ENCODE measurements at places on chromosomes 16 and 17. TPM values are rescaled to one million over a fixed set of nuclear protein-coding genes. Genes with fewer than 3 reads are reported as not detected.

- no peak for DNase-seq
These were observed 9.3 kb downstream of the KCTD5 start for GRCh38 chr16:2691491-2692248.

GRCh38 chr17:3893003-3893719 lies at the start of gene CAMKK1:
CAMKK1 (minus strand) TSS chr17:3893053; CDS start chr17:3885687, 7,366 bp downstream.
- peak; percentile 96 for DNase-seq

DNA sequence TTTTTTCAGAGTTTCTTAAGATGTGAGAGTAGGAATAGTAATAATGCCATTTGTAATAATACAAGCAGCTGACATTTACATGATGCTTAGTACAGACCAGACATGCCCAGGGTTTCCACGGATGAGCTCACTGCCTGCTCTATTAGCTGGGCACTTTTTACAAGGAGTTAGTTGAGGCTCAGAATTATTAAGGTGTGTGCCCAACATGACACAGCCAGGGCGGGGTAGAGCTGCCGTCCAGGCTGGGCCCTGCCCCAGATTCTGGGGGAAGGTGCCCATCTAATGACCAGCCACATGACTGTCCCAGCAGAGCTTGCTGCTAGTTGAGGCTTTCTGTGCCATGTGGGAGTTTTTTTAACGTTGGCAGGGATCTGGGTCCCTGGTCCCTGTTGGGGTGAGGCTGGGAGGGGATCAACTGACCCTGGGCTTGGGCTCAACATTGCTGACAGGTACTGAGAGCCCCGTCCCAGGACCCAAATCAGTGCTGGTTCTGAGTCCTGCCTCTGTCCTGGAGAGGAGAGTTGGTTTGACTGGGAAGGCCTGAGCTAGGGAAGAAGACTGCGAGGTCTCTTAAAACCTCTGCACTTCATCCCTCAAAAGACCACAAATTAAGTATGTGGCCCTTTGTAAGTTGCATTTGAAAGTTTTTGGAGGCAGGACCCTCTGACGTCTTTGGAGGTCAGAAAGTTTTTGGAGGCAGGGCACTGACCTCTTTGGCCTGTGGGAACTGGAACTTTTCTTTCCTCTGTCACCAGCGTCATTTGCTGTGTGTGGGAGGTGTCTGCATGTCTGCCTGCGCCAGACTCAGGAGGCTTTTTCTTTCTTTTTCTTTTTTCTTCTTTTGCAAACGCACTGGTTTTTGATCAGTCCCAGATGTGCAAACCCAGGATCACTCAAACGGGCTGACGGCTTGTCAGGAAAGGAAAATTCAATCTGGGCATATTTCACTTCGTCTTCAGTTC lies 2.2 kb downstream of the CRISPLD2 start:
- no peak for DNase-seq

- DNase-seq, result no peak
These were observed 8.9 kb downstream of the MYO15B start for GRCh38 chr17:75596320-75597087.

DNA sequence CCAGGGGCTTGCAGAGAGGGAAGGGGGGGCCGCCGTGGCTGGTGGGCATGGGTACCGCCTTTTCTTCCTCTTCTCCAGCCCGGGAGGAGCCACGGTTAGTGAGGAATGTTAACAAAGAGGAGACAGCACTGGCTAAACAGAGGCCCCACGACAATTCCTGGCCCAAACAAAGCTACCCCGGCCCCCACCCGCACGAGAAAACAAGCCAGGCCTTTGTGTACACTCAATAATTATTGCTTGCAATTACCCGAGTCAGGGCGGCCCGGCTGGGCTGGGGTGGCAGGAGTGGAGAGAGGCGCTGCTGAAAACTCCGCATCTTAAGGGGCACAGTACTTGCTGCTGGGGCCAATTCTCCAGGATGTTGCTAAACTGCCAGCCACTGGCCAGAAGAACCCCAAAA lies 56.4 kb downstream of the IRX5 start:
- no peak for DNase-seq

DNA sequence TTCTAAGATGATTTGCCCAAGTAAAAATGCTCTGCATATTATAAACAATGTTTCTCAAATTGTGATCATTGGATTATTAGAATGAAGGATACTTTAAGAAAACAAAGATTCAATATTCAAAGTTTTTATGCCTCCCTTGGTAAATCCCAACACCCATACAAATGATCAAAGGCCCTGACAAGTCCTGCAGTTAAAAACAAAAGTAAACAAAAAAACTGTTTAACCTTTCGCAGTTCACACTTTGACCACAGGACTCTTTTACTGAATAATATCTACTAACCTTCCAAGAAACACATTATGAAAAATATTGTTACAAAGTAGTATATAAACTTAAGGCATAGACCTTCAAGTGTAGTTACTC lies 365.9 kb upstream of the ZFHX3 start:
- no peak for DNase-seq

GRCh38 chr17:31413874-31414549 lies 22.5 kb downstream of the RAB11FIP4 start:
- no peak for DNase-seq

- no peak for DNase-seq
These were observed 9.4 kb upstream of the MEOX1 start for GRCh38 chr17:43671031-43671692.

GRCh38 chr17:2786176-2786881 lies 9.9 kb upstream of the RAP1GAP2 start:
- DNase-seq, result peak; percentile 94

DNA sequence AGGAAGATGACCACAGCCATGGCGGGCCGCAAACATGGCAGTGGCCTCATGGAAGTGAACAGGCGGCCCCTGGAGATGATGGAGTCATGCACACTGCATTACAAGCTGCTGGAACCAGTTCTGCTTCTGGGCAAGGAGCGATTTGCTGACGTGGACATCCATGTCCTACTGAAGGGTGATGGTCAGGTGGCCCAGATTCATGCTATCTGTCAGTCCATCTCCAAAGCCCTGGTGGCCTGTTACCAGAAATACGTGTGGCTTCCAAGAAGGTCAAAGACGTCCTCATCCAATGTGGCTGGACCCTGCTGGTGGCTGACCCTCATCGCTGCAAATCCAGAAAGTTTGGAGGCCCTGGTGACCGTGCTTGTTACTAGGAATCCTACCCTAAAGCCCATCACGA lies 13.4 kb upstream of the WSB1 start:
- no peak for DNase-seq

- no peak for DNase-seq
These were observed 44.9 kb upstream of the KDM6B start for GRCh38 chr17:7789131-7789530.

DNA sequence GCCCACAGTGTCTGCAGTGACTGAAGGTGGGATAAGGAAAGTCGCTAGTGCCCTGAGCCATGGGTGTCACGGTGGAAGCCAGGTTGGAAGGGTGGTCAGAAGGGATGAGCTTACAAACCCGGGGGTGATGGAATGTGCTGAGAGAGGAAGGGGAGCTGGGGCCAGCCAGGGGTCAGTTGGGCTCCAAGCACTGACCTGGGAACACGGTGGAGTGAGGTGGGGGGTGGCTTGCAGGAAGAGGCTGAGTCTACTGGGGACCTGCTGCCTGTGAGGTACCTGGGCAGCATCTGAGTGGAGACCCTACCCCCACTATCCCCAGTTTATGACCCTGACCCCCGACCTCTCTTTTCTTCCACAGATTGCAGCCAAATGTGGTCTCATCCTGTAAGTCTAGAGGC lies 3.1 kb downstream of the TMEM92 start:
- DNase-seq, result no peak

DNA sequence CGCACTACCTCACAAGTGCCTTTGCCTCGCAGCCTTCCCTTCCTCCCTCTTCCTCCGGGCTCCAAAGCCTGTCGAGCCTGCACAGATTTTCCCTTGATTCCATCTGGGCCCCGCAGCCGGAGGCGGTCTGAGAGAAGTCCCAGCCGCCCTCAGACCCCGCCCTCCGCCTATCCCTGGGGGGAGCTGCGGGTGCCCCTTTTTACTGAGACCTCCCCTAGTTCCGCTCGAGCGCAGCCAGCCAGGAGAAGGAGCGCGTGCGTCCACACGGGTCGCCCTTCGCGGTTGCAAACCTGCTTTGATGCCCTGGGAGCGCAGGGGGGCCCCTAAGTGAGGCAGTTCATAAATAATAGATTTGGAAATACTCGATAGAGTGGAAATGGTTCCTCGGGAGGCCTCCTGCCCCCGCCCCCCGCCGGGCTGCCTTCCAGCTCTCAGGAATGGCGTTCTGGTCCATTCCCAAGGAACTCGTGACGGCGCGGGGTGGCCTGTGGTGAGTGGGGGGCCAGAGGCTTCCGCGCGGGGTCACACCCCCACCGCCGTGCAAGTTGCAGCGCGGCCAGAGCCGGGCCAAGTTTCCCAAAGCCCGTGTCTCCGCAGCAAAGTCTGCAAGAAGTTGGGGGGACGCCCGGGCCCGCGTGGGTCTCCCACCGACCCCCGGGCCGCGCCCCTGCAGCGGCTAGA lies 610 bp downstream of the C16orf74 start:
- no peak for DNase-seq

- DNase-seq, result no peak
These were observed at the start of gene FOXL1 for GRCh38 chr16:86578061-86578599. FOXL1 (plus strand) TSS chr16:86578549; CDS start chr16:86578724, 175 bp downstream.

GRCh38 chr16:66399031-66399430 lies 28.1 kb upstream of the BEAN1 start:
- no peak for DNase-seq

DNA sequence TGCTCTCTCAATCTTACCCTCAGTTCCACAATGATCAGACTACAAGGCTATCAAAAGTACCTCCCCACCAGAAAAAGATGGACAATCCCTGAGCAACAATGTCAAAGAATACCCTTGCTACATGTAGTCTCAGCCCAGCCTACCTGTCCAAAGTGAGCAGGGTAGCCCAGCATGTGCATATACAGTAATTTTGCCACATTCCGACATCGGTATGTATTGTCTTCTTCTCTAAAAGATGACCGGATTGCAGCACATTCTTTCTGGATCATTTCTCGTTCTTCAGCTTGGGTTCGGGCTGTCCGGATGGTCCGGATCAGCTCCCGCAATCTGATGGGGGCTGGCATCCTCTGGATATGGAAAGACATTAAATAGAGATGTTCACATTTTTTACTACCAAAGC lies 19.5 kb downstream of the AP1G1 start:
- DNase-seq, result no peak

DNA sequence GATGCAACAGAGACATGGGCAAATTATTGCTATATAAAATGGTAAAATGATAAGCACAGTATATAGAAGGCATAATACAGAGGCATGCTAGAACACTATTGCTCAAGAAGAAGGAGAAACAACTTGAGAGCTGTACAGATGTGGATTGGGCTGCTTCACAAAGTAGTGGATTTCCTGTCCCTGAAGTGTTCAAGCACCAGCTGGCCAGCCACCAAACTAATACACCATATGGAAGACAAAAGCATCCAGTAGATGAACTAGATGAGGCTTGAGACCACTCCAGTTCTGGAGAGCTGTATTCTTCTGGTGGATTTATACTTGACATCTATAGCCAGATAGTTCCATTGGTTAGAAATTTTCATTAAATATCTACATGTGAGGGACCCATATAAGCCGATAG lies 134.1 kb upstream of the GNAO1 start:
- peak; percentile 37 for DNase-seq

DNA sequence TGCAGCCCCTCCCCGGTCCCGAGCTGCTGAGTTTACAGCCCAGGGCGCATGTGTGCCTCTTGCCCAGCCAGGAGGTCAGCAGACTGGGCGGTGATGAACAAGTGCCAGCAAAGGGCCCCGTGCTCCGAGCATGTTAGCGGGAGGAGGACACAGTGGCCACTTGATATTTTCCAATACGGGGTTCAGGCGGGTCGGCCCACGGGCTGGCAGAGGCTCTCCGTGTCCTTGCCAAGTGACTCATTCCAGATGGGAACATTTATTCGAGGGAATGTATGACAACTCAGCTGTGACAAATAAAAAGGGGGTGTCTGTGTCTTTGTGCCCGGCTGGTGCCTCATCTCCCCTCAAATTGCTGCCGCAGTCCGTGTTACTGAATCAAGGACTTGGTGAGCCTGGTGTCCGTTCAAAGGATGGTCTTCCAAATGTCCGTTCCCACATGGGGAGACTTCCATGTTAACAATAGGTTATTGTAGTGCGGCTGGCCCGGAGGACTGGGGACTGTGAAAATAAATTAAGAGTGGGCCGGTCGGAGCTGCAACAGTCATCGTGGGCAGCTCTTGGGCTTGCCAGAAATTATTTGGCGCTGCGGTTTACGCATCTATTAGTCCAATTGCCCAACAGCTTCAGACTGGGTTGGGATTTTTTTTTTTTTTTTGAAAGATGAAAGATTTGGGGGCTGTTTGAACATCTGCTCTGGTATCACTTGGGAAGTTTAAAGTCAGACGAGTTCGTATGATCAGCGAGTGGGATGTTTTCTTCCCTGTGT lies 174.0 kb upstream of the CIBAR2 start:
- no peak for DNase-seq

GRCh38 chr17:57431415-57431814 lies 175.1 kb downstream of the MSI2 start:
- no peak for DNase-seq

GRCh38 chr16:82699711-82700495 lies 73.1 kb downstream of the CDH13 start:
- no peak for DNase-seq

GRCh38 chr16:50480206-50480605 lies 68.0 kb upstream of the NKD1 start:
- DNase-seq, result no peak

GRCh38 chr16:57897053-57897784 lies 73.7 kb downstream of the CNGB1 start:
- no peak for DNase-seq

DNA sequence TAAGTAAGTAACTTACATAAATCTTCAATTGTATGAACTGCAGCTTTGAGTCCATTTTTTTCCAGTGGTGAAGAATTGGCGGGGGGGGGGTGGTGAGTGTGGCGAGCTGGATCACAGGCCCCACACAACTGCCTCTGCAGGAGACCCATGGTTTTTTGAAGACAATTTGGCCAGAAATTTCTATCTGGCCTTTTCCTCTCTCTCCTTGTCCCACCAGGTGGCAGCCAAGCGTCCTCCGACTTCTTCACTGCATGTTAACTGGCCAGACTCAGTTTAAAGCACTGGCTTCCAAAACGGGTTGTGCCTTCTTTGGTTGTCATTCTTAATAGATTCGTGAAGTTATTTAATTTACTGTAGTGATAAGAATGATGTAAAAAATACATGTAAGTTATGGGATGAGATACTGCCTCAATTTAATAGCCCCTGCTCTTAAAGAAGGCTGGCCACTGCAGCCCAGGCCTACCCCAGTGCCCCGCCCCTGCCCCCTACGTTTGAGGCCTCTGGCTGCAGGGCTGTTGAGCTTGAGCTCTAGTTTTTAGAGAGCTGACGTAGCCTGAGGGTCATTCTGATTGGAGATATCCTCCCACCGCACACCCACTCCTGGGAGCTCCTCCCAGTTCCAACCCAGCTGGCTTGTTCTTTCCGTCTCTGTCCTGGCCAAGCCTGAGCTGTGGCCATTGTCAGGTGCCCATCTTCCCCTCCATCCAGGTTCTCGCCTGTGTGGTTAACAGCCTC lies 36.4 kb downstream of the AKAP1 start:
- no peak for DNase-seq

The CACNG4 gene
- total RNA-seq, result 12.5 TPM

The SHISA9 gene
- 3.6 TPM for total RNA-seq

The DBNDD1 gene
- 2.1 TPM for total RNA-seq

The SLC5A10 gene
- total RNA-seq, result not detected

The ETV4 gene
- total RNA-seq, result 0.19 TPM

The GPR142 gene
- not detected for total RNA-seq

The LRRC36 gene
- not detected for total RNA-seq

The KRT14 gene
- 2.9 TPM for total RNA-seq

The CASKIN2 gene
- total RNA-seq, result 40.1 TPM

The EME1 gene
- not detected for total RNA-seq

The ARHGDIA gene
- total RNA-seq, result 210 TPM

The MRPS34 gene
- 47.1 TPM for total RNA-seq

The SNAI3 gene
- 0.83 TPM for total RNA-seq

The ALOX15B gene
- 1.3 TPM for total RNA-seq

The TMEM238L gene
- not detected for total RNA-seq

The KRT25 gene
- total RNA-seq, result not detected

The TMEM106A gene
- 3.3 TPM for total RNA-seq

Data from esophagus muscularis mucosa (tissue), 4 donors.